SK-MEL-5 (cell line): ENCODE measurements at places on chromosomes 16 and 17. TPM values are rescaled to one million over a fixed set of nuclear protein-coding genes. Genes with fewer than 3 reads are reported as not detected.

The KRT36 gene
- total RNA-seq: not detected in 2 replicates

The KRT31 gene
- total RNA-seq: not detected in 2 replicates

The MAF gene
- 10.0 and 10.2 TPM in 2 replicates for total RNA-seq

The HOXB6 gene
- 2.8 and 5.2 TPM in 2 replicates for total RNA-seq

The DHX8 gene
- total RNA-seq: 41.7 and 46.3 TPM in 2 replicates

The IL32 gene
- total RNA-seq: not detected in 2 replicates

- no peak for DNase-seq
Measured at GRCh38 chr17:82864713-82865248, 25.0 kb upstream of the ZNF750 start.

DNA sequence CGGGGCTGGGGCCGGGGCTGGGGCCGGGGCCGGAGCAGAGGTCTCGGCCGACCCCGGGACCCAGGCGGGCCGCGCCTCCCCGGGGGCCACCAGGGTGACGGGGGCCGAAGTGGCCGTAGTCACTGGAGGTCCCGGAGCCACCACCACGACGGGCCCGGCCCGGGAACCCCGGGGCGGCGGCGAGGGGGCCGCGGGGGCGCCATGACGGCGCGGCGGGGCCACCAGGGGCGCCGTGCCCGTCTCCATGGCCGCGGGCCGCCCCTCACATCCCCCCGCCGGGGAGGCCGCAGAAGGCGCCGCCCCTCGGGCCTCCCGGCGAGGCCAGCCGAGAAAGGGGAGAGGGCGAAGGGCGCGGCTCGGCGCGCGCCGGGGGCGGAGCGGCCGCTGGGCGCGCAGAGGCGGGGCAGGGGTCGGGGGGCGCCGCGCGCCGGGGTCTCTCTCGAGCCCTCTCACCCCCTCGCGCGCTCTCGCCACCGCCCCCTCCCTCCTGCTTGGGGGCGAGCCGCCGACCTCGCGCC, 297 bp downstream of the TBC1D10B start:
- no peak for DNase-seq

- no peak for DNase-seq
Measured at GRCh38 chr17:16083223-16083622, 83.6 kb downstream of the TTC19 start.

GRCh38 chr16:88494335-88495154, 41.5 kb downstream of the ZFPM1 start:
- DNase-seq: no peak
